Foreskin melanocyte (primary cell): ENCODE measurements at places on chromosomes 11 and 22.
A peak's percentile ranks its signal among the peaks of the same experiment; 100 is the strongest.

GRCh38 chr11:81874635-81875034, 859.0 kb downstream of the FAM181B start:
- DNase-seq: no peak

DNA sequence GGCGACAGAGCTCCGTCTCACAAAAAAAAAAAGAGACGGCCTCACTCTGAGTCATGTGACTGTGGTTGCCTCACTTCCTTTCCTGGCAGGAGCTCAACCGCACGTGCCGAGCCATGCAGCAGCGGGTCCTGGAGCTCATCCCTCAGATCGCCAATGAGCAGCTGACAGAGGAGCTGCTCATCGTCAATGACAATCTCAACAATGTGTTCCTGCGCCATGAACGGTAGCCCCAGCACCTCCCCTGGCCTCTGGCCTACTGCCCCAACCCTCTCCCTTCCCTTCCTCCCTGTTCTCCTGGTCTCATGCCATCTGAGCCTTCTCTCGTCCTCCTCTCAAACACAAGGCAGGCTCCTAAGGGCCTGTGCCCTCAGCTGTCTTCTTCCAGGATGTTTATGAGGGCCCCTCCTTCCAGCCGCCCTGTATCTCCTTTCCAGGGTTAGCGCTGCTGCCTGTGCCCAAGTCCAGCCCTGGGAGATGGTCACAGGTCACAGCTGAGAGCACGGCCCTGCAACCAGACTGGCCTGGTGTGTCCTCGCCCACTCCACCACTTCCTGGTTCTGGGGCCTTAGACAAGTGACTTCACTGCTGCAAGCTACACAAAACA, 30.7 kb downstream of the TOM1 start:
- DNase-seq: peak; percentile 78

- no peak for DNase-seq
These were observed 2.9 kb downstream of the MICAL2 start for GRCh38 chr11:12113294-12113693.

DNA sequence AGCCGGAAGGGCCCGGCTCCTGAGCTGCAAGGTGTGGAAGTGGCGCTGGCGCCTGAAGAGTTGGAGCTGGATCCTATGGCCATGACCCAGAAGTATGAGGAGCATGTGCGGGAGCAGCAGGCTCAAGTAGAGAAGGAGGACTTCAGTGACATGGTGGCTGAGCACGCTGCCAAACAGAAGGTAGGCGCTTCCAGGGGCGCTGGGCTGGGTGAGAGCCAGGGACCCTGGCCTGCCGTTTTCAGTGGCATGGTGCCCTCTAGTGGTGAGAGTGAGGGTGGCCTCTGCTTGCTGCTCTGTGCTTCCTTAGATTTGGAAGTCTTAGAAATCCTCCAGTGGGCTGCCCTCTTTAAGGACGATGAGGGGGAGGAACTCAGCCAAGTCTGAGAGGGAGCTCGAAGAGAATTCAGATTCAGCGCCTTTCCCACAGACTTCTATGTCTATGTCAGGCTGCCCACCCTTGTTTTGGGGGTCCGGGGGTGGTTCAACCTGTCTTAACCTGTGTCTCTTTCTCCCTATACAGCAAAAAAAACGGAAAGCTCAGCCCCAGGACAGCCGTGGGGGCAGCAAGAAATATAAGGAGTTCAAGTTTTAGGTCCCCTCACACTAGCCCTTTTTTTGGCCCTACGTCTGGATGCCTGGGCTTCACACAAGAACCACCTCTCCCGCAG, 1.8 kb upstream of the PACS1 start:
- peak; percentile 50 for DNase-seq

DNA sequence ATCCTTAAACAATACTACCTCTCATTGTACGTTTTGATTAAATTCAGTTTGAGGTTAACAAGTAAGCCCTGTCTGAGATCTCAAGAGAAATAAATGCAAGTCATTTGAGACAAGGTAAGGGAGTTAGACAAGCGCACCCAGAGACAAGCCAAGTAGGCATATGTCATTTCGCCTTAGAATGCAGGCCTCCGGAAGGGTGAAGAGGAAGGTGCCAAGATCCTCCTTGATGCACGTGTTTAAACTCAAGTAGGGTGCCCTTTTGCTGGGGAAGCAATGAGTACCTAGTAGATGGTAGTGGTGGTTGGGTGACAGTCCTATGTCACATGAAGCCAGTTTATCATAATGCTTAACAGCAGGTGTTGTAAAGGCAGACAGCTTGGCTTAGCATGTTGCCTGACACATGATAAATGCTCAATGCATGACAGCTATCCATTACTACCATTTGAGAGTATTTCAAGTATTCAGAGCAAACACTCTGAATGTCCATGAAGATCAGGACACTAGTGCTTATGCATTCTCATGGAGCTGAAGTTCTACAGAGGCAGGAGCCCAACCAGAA, 415.9 kb downstream of the TMEM135 start:
- DNase-seq: no peak
